ENCODE measurements at places on chromosomes 3 and 15.
A peak's percentile ranks its signal among the peaks of the same experiment; 100 is the strongest.

GRCh38 chr3:158733656-158734055 lies 1.4 kb upstream of the RARRES1 start:
- DNase-seq = no peak

DNA sequence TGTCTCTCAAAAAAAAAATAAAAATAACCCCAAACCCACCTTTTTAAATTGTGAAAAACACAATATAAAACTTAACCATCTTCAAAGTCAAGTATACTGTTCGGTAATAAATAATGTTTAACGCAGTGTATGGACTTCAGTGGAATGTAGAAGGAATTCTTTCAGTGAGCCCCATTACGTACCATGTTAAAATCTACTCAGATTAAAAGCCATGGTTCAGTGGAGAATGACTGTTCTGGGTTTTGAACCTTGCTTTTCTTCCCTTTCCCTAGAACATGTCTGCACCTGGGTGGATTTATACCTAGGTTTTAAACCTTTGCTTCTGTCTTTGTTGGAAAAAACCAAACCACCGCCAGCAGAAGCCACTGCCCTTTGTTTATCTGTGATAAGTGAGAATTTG lies 27.5 kb downstream of the DAG1 start:
- no peak for DNase-seq

GRCh38 chr3:159850481-159850880 lies 138.2 kb upstream of the IL12A start:
- DNase-seq = no peak

DNA sequence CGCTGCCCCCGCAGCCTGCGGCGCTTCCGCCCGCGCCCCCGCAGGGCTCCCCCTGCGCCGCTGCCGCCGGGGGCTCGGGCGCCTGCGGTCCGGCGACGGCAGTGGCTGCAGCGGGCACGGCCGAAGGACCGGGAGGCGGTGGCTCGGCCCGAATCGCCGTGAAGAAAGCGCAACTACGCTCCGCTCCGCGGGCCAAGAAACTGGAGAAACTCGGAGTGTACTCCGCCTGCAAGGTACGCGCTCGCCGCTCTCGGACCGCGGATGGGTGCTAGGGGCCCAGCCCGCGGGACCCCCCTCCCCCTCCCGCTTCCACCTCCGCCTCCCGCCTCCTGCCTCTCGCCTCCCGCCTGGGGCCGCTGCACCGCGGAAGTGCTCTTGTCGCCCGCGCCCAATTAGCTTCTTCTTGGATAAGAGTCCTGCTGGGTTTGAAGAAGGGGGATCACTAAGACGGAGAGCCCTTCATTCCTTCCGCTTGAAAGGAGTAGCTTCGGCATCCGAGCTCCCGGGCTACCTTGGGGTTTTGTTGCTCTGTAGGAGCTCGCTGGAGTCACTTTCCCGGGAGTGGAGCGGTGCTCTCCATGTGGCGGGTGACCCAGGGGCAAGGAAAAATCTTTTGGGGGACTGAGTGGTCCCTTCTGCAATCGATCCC lies 426 bp downstream of the KAT2B start:
- DNase-seq = peak; percentile 54

DNA sequence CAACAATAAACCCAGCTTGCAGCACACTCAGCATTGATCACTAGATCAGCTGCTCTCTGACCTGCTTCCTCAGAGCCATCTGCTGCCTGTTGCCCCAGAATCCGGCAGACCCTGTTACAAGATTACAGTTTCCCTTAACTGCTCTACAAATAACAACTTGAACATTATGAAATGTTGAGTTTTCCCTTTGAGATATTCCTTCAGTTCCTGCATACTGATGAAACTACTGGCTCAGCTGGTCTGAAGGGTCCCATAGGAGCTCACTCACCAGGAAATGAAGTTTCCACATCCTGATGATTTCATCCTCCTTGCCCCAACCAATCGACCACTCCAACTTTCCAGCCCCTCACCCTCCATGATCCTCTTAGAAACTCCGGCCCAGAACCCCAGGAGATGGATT lies 281.9 kb downstream of the OCA2 start:
- no peak for DNase-seq
